Cerebellum (tissue), 4 donors: ENCODE measurements at places on chromosomes 2 and 18. TPM values are rescaled to one million over a fixed set of nuclear protein-coding genes. Genes with fewer than 3 reads are reported as not detected.

DNA sequence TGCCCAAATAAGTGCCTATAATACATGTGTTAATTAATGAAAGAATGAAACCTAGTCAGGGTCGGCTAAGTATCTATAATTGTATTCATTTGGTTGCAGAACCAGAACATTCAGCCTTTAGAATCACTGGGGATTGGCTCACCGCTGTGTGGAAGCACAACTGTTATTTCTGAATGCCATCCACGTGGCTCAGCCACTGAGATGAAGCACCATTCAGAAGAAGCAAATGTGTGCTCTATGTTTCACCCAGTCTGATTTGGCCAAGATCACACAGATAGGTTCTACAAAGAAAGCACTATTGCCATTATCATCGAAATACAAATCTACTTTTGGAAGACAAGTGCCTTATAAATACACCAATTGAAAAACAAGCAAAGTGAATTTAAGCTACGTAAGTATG is 30.6 kb upstream of the SPOPL start:
- DNase-seq: no peak

DNA sequence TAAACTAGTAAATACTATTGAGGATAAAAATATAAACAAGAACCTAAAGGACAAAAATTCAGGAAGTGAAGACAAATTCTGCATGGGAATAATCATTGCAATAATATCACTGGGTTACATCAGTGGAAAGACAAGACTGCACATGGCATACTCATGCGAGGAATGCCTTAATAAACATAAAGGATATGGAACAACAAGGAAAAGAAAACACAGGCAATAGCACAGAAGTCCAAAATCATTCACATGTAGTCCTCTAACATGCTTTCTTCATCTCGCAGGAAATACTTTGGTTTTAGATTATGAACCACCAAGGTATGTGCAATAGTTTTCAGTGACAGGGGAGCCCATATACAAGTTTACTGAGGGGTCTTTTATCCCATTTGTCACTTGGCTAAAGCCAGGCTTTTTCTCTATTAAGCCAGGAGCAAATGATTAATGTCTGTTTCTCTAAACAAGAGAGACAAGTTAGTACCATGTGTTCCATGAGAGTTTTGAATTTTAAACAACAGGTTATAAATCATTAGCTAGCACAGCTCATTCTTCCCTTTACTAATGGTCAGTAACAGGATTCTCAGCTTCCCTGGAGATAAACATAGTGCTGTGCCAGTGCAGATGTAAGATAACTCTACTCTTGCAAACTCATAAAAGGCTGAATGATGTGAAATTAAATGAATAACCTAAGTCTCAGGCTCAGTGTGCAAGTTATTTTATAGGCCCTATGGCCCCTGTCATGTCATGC is 353.6 kb upstream of the FSIP2 start:
- DNase-seq: no peak

DNA sequence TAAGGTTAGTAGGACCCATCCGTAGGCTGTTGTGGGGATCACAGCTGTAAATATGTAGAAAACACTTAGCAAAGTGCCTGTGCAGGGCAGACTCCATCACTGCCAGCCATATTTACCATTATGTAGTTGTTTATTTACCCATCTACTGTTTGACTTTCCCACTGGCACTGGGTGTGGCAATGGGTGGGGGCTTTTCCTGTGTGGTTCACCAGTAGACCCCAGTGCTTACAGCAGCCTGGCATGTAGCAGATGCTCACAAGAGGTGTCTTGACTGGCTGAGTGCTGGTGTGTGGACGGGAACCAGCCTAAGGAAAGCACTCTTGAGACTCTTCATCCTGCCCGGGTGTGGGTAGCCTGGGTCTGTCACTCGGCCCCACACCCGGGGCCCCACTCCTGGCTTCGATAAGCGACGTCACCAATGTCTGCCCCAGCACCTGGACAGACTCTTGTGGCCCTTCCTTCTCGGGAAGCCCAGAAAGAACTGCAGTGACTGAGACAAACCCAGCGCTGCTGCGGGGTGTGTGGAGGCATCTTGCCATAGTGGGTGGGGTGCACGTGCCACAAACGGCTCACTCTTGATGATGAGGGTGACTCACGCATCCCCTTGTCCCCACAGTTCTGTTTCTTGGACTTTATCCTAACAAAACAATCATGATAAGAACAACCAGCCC is 78.3 kb downstream of the HDAC4 start:
- DNase-seq: no peak

DNA sequence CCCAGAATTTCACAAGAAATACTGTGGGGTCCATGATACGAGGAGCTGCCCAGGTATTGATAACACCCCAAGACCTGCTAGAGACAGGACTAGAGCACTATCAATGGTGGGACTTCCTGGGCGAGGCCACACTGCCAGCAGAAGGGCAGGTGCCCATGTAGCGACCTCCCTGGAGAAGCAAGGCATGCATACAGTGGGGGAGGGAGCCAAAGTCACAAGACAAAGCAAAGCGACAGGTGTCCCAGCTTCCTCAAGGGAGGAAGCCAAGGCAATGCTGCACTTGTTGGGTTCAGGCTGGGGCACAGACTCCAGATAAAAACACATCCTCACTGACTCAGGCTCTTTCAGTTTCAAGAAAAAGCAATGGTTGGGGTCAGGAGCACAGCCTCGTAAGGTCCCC is 7.5 kb downstream of the CD207 start:
- DNase-seq: no peak

DNA sequence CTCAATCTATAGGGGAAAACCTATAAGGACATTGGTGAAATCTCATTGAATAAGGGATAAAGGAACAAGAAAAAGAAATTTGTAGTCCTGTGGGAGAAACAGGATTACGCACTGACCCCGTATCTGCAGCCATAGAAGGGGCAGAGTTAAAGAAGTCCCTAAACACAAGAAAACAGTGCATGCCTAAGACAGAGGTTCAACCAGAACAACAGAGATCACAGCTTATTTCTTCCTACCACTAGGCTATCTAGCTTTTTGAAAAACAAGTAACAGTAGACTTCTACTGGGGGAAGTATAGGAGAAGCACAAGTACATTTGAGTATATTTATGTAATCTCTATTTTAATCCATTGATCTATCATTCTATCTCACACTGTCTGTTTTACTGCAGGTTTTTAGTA is 485.2 kb upstream of the REG3G start:
- DNase-seq: no peak

- no peak for DNase-seq
Observed at GRCh38 chr2:236717729-236718128, 148.1 kb downstream of the ACKR3 start.

DNA sequence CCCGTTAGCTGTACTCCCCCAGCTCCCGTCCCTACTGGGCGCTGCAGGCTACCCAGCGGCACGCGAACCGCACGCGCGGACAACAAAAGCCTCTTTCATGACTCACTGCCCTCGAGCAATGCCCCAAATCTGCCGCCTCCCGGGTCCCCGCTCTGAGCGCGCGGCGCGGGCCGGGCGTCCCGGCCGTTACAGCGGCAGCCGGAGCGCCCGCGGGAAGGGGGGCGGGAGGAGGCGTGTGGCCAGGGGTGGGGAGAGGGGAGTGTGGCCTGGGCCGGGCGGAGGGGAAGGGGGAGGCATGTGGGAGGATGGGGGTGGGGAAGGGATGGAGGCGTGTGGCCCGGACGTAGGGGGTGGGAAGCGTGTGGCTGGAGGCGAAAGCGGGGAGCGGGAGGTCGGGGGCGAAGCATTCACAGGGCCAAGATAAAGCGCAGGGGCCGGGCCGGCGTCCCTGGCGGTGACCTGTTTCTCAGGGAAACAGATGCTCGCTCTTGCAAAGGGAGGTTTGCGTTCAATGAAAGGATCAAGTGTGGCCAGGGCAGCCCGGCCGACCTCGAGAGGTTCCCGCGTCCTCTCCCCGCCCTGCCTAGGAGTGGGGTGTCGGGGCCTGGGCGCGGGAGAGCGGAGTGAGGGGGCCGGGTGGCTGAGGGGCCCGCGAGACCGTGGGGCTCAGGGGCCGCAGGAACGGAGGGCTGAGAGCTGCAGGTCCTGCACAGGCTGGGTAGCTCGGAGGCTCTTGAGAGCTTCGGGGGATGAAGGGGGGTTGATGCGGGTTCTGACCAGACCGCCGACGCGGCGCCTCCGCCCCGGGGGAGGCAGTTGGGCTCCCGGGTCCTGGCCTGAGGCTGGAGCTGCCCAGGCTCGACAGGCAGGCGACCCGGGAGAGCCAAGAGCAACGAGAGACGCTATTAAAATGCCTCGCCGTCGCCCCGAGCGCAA is 3.5 kb upstream of the NEUROD1 start:
- DNase-seq: peak; percentile 66

GRCh38 chr18:46482831-46483230 is 174.2 kb downstream of the LOXHD1 start:
- DNase-seq: no peak

- DNase-seq: no peak
Observed at GRCh38 chr2:49271060-49271606, 116.8 kb upstream of the FSHR start.

DNA sequence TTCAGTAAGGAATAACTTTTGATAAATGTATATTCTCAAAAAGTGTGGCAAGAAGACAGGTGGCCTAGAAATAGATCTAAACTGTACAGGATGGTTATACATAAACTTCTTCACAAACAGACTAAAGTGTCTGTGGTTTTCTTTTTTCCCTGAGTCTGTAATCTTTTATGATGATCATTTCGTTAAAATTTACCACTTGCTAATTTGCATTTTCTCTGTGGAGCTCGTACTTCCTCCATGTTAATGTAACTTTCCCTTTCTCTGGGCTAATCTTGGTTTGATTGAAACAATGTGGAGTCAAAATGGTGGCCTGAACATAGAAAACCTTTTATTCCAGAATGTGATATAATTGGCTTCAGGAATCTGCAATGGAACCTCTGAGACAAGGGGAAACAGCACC is 166.2 kb downstream of the FTCDNL1 start:
- no peak for DNase-seq

- DNase-seq: no peak
Observed at GRCh38 chr18:61736133-61736532, 156.7 kb downstream of the RNF152 start.

DNA sequence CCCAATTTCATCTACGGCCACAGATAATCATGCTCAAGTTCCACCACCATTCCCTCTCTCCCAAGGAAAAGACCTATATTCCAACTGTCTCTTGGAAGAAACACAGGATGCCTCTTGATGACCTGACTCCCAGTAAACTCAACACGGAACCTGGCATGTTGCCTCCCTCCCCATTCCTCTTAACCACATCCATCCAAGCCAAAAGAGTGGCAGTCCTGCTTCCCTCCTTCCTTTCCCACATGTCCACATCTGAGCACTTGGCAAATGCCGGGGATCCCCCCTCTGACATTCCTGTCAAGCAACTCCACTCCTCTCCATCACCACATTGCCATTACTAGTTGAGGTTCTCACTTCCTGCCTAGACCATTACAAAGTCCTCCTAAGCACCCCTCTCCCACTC is 49.4 kb downstream of the PID1 start:
- no peak for DNase-seq

DNA sequence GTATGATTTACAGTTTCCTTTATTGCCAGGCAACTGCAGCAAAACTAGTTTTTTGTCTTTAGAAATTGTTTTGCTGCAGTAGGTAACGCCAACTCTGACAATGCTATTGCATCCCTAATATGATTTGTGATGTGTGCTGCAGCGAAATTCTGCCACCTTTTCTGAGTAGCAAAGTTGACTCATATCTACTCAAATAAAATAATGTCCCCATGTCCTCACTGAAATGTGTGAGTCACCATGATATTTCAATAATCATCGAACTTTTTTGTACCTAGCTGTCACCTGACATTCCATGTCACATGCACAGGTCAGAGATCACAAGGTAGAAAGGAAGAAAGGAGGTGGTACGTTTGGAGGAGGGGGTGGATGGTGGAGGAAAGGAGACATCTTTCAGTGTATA is 205.0 kb downstream of the RAD51AP2 start:
- DNase-seq: no peak

DNA sequence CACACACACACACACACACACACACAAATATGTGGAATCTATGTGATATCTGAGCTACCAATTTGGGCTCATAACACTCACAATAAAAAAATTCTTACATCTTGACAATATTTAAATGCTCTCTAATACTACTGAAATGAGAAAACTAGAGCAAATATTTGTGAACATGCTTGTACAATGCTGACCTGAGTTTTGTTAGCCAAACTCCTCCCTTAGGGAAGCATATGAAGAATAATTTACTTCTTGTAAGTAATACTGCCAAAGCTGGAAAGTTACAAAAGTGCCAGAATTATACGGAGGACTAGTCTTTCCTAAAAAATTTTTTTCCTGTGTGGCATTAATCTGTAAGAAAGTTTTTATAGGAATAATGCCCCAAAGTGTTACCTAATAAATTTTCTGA is 18.5 kb downstream of the MBD2 start:
- DNase-seq: no peak

GRCh38 chr2:138327967-138328366 is 173.6 kb upstream of the SPOPL start:
- no peak for DNase-seq

GRCh38 chr18:46163091-46163490 is 58.9 kb downstream of the HAUS1 start:
- no peak for DNase-seq

DNA sequence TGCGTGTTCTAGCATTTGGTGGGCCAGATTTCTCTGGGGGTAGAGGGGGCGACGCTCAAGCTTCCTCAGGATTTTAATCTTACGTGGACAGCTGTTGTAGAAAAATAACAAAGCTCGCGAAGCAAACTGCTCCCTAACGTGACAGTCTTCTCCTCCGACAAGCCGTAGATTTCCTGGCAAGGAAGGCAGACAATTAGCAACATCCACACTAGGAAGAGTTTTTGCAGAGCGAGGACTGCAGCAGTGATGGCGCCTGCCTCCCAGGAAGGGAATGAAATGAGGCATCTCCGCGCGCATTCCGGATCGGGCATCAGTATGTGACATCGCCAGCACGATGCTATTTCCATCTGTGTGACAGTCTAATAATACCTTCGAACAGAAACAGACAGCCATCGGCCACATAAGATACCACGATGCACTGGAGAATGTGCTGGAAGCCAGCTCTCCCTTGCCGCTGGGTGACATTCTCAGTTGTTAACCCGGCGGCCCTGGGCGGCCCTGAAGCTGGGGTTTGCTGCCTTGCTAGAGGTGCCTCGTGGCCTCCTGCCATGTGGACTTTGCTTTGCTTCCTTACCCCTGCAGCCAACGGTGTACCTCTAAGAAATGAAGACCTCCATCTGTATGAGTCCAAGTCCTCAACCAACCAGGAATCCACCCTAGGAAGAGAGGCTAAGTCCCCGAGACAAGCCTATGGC is 101.8 kb upstream of the AGAP1 start:
- DNase-seq: no peak

CD8B2 gene
- not detected for total RNA-seq

TCF7L1 gene
- 8.5 TPM for total RNA-seq

ZNF521 gene
- 130 TPM for total RNA-seq

SMYD1 gene
- total RNA-seq: 0.09 TPM

TMEM198 gene
- 13.0 TPM for total RNA-seq

RIT2 gene
- 9.5 TPM for total RNA-seq

TRIM43 gene
- total RNA-seq: 1.1 TPM

POMC gene
- total RNA-seq: 0.91 TPM

HJURP gene
- 8.0 TPM for total RNA-seq

CXCR1 gene
- total RNA-seq: not detected

CAVIN2 gene
- total RNA-seq: 10.5 TPM
